CD4-positive, CD25-positive, alpha-beta regulatory T cell (primary cell): ENCODE measurements at places on chromosomes 12 and 14. TPM values are rescaled to one million over a fixed set of nuclear protein-coding genes. Genes with fewer than 3 reads are reported as not detected.

Gene NPFF
- polyA plus RNA-seq, result not detected

Gene FAM186B
- not detected for polyA plus RNA-seq

Gene MYRFL
- polyA plus RNA-seq, result not detected

Gene DCN
- not detected for polyA plus RNA-seq

Gene POTEG
- polyA plus RNA-seq, result not detected

Gene C12orf54
- polyA plus RNA-seq, result not detected

Gene PIWIL1
- not detected for polyA plus RNA-seq

Gene P2RX2
- not detected for polyA plus RNA-seq

Gene ZNF268
- polyA plus RNA-seq, result 18.4 TPM

Gene NEUROD4
- not detected for polyA plus RNA-seq

Gene CCDC177
- polyA plus RNA-seq, result not detected

Gene RBP5
- not detected for polyA plus RNA-seq

Gene CLMN
- polyA plus RNA-seq, result not detected

Gene GSC
- not detected for polyA plus RNA-seq

Gene BHLHE41
- polyA plus RNA-seq, result not detected

Gene CCDC198
- not detected for polyA plus RNA-seq

Gene MMP19
- not detected for polyA plus RNA-seq

Gene OR8S1
- polyA plus RNA-seq, result not detected

Gene KCNH3
- 1.1 TPM for polyA plus RNA-seq
